H1 (cell line): ENCODE measurements at places on chromosomes 7 and 10.

DNA sequence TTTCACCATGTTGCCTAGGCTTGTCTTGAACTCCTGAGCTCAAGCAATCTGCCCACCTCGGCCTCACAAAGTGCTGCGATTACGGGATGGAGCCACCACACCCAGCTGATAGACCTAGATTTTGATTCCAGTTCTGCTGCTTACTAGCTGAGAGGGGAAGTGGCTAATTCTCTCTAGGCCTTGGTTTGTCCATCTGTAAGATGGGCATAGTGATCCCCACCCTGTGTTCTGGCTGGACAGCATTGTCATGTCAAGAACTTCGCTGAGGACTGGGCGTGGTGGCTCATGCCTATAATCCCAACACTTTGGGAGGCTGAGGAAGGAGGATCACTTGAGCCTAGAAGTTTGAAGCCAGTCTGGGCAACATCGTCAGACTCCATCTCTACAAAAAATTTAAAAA lies 17.4 kb upstream of the CCL24 start:
- no peak for DNase-seq

DNA sequence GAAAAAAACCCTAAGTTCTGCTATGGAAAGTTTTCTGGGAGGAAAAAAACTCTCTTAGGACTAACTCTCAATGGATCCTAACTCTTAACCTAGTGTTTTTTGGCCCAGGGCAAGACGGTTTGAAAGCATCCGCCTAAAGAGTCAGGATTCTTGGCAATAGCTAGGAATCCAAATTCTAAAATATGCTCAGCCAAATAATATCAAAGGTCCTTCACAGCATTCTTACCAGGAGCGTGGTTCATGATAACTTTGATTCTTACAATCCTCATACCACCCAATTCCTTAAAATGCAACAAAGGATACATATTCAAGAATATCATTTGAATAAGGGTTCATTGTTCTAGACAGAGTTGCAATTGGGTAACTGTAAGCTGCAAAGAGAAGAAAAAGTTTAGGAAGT lies 21.3 kb downstream of the CPA1 start:
- no peak for DNase-seq

GRCh38 chr7:95730493-95731280 lies 41.7 kb upstream of the DYNC1I1 start:
- no peak for DNase-seq

DNA sequence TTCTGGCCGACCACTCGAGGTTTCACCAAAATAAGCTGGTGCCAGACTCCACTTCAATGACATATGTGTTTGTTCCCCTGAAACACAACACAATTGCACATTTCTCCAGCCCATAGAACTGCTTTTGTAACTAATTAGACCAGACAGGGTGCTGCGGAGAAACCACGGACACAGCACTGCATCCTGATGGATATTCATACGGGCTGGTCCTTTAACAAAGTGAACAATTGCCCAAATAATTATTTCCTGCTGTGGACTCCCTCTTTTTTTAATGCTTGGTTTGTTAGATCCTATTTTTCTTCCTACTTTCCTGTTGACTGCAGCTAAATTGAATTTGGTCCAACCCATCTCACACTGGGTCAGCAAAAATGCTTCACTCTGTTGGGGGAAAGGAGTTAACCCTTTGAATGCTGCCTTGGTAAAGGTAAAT lies 198.6 kb upstream of the BMPER start:
- DNase-seq = no peak

DNA sequence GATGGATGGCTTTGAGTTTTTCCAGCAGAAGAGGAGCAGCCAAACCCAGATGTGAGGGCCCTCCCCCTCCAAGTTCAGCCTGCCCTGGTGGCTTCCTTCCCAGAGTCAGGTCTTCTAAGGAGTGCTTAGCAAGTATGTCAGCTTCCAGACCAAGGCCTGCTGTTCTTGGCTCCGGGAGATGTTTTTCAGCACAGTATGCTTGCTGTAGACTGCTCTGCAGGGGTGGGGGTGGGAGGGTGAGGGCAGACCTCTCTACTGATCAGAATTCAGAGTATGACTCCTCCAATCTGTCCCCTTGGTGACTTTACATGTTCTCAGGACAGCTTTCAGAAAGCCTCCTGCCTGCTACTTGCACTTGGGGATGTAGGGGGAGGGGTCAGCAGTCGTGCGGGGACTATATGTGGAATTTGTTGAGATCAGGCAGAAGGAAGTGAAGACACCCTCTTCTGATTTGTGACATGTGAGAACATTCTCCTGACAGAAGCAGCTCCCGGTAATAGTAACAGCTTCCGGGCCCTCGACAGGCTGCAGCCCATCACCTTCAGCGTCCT lies 516.4 kb upstream of the ZMIZ1 start:
- DNase-seq = no peak

- no peak for DNase-seq
These were observed 175.5 kb upstream of the KLF6 start for GRCh38 chr10:3960496-3960895.

- no peak for DNase-seq
These were observed 232.8 kb upstream of the TEX47 start for GRCh38 chr7:89028319-89028718.

- DNase-seq = no peak
These were observed 67.1 kb downstream of the PIP4K2A start for GRCh38 chr10:22647244-22647643.

GRCh38 chr7:106858618-106859532 lies 6.2 kb upstream of the PIK3CG start:
- no peak for DNase-seq

- no peak for DNase-seq
These were observed 57.2 kb downstream of the AKR1E2 start for GRCh38 chr10:4883079-4883739.

DNA sequence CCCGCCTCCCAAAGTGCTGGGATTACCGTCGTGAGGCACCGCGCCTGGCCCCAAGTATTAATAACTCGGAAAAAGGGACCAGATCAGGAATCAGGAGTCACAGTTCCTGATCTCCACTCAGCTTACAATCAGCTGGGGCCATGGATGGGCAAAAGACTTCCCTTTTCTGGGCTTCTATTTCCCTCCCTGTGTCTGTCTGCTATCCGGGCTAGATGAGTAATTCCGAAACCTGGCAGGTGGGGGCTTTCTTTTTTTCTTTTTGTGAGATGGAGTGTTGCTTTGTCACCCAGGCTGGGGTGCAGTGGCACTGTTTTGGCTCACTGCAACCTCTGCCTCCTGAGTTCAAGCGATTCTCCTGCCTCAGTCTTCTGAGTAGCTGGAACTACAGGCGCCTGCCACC lies 11.6 kb downstream of the RPS24 start:
- DNase-seq = no peak

GRCh38 chr7:80415114-80415513 lies 96.8 kb downstream of the GNAT3 start:
- no peak for DNase-seq

DNA sequence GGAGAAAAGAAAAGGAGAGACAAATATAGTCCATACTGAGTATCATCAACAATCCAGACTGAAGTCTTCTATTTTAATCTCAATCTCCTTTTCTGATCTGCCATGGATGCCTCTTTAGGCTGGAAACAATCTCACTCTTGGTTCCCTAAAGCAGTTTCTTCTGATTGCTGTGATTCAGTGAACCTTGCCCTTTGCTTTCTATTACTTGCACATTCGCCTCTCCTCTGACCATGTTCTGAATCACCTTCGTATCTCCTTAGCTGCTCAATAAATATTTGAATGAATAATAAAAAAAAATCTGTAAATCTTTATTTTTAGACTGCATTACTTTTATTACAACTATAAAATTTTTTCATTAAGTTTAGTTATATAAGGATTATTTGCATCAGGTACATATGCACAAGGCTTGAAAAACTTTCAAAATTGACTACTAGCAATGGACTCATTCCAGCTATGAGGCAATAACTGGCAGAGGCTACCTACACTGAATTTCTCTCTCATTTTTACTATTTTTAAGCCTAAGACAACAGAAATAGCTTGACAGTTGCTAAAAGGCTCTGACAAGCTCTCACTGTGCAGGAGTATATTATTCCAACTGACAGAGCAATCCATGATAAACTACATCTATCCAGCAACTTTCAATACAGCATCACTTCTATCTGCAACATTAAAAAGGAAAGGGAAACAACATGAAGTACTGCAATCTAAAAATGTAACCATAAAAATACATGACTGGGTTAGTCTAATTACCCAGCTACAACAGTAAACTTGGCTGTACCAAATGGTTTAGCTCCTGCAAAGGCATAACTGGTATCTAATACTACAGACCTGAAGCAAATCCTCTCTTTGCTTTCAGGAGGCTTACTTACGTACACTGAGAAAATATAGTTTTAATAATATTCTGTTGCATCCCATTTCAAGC lies 25.6 kb downstream of the TM9SF3 start:
- DNase-seq = no peak

GRCh38 chr7:48090095-48090805 lies 1.2 kb downstream of the UPP1 start:
- no peak for DNase-seq

GRCh38 chr10:987620-987869 lies 689 bp upstream of the GTPBP4 start:
- DNase-seq = no peak

GRCh38 chr10:103716206-103717160 lies 138.9 kb downstream of the SH3PXD2A start:
- no peak for DNase-seq

GRCh38 chr7:25659841-25660240 lies 431.6 kb upstream of the NPVF start:
- DNase-seq = no peak

- DNase-seq = no peak
These were observed 88.5 kb downstream of the PRLHR start for GRCh38 chr10:118506671-118507590.

DNA sequence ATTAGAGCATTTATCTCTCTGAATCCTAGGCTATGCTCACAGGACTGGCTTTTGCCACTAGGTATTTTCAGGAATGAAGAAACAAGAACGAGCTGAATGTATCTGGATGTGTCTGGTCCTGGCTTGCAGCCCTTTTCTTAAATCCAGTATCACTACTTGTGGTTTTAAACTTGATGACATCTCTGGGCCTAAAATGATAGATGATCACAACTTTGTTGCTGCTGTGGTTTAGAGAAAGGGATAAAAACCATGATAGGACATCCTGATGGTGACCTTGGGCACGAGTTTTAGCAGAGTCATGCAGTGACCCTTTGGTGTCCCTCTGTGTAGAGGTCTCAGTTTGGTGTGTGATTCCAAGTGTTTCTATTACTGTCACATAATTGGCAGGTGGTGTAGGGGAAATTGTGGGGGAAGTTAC lies 31.7 kb upstream of the SEMA3C start:
- no peak for DNase-seq

DNA sequence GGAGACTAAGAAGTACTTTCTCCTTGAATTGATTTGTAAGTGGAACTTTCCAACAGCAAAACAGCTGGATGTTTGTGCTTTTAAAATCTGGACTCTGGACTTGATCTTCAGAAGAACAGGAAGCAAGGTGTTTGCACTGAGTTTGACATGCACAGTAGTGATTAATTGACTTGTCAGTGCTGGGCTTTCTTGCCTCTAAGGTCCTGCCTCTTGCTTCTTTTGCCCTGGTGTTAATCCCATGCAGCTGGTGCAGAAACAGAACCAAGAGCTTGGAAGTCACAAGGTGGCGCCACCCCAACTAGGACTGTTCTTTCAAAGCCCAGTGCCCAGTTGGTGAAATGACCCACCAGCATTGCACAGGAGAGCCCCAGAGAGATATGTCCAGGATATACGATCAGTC lies 66.8 kb upstream of the SEPHS1 start:
- DNase-seq = no peak

DNA sequence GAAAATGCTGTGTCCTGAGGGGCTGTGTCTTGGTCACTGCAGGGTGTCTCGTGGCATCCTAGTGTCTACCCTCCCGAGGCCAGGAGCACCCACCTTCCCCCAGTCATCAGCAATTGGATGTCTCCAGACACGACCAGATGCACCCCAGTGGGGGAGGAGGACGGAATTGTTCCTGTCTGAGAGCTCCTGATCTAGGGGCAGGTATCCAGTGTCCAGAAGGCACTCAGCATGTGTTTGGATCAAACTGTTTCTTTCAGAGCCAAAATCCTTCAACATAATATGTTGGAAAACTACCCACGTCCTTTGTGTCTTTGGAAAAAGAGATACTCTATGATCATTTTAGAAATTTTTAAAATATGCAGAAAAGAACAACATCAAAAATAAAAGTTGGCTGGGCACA lies 16.9 kb downstream of the PRKRIP1 start:
- DNase-seq = no peak

DNA sequence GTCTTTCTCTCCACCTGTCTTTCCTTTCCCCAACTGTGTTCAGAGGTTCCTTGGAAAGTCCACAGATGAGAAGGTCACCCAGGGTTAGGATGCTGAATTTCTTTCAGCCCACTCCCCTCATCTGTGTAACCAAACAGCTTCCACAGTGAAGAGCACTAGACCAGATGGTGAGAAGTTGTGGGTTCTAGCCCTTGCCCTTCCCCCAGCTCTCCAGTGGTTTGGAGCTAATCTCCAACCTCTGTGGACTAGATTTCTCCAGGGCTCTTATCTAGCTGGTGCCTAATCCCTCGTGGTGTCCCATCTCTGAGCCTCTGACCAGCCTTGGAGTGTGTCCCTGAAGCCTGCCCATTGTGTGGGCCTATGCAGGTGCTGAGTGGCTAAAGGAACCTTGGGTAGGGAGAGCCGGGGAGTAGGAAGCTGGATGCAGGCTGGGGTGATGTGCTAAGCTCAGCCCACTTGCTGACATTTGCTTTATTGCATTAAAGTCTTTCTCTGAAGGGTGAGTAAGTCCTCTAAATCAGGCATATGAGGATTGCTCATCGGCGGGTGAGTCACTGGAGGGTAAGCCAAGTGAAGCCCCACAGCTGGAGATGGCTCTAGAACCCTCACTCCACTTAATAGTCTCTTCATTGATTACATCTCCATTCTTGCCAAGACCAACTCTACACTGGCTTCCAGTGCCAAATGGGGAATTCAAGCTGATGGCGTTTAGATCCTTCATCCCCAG lies 14.9 kb downstream of the DUSP5 start:
- DNase-seq = no peak

GRCh38 chr7:23183279-23184012 lies 1.6 kb downstream of the NUP42 start:
- no peak for DNase-seq

GRCh38 chr7:117133125-117133524 lies 179.8 kb downstream of the ST7 start:
- DNase-seq = no peak

GRCh38 chr10:132184816-132185593 lies 1.7 kb upstream of the DPYSL4 start:
- DNase-seq = no peak

DNA sequence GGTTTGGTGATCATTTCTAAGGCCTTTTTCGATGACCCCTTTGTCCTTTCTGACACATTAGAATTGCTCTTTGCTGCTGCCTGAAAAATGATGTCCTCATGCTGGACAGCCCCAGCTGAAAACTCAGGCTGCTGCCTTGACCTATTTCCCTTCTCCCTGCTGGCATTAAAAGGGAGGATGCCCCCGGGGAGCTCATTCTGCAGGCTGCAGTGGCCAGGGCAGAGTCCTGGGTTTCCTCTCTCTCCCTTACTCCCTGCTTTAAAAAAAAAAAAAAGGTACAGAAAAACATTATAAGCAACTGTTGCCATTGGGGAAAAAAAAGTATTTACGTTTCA lies 35.4 kb downstream of the LRRC4 start:
- DNase-seq = no peak

- no peak for DNase-seq
These were observed 1.1 kb downstream of the ZNF32 start for GRCh38 chr10:43647576-43647975.
